Choroid plexus epithelial cell (primary cell): ENCODE measurements at places on chromosomes 3 and 15.

DNA sequence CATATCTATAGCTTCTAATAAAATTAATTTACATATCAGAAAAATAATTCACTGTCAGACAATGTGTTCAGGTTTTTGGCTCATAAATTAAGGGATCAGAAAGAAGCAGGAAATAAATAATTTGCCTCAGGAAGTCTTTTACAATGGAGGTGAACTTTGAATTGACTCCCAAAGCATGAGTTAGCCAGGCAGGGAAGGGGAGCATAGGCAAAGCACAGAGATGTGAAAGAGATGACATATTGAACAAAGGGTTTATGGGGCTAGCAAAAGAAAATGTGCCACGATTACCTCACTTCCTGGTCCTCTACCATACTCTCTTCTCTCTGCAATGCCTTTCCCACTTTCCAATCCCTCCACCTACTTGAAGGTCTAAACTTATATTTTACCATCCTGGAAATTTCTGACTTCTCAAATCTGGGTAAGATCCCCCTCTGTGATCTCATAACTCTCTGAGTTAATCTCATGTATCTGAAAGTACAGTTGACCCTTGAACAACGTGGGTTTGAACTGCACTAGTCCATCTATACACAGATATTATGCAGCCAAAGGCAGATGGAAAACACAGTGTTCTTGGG, 4.1 kb upstream of the HEXA start:
- DNase-seq: no peak

DNA sequence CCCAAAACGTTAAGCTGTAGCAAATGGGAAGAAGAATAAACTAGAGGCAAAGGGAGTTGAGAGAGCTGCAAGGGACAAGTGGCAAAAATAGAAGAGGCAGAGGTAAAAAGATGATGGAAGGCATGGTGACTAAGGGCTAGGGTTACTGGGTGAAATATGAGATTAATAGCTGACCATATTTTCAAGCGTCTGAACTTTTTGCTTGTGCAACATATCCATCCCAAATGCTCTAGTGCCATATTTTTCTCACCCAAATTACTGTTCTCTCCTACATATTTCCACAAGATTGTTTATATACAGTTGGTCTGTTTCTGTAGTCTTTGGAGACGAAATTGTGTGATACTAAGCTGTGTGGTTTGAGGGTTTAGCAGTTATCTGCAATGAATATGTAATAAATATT, 145.5 kb downstream of the GMNC start:
- DNase-seq: no peak

- peak; percentile 76 for DNase-seq
These were observed 150.8 kb upstream of the KCNMB2 start for GRCh38 chr3:178385280-178385952.

GRCh38 chr3:181176601-181177000, 187.1 kb upstream of the DNAJC19 start:
- peak; percentile 53 for DNase-seq

DNA sequence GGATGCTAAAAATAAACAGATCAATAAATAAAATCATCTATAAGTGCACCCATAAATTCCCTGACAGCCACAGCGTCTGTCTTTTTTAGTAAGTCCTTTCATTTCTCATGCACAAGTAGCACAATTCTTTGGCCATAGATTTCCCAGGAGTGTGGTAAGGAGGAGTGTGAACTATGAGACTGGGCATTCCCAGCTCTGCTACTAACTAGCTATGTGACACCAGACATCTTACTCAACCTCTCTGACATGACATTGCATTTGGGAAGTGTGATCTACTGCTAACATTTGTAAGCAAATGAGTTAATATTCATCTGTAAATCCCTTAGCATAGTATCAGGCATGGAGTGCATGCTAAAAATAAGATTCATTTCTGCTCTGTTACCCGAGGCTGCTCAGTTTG, 301.7 kb downstream of the NTRK3 start:
- no peak for DNase-seq

- peak; percentile 84 for DNase-seq
These were observed 1.5 kb upstream of the MAPKBP1 start for GRCh38 chr15:41772720-41773331.

DNA sequence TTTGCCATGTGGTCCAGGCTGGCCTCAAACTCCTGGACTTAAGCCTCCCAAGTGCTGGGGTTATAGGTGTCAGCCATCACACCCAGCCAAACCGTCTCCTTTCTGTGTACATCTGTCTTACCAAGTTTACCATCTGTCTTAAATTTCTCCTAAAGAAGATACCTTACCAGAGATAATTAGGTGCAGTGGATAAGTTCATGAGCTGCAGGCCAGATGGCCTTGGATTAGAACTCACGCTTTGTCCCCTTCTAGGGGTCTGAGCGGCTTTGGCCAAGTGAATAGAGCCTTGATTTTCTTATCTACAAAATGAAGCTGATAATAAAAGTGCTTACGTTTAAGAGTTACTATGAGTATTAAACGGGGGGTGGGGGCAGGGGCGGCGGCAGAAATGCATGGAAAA, 103.9 kb downstream of the SUCLG2 start:
- no peak for DNase-seq

DNA sequence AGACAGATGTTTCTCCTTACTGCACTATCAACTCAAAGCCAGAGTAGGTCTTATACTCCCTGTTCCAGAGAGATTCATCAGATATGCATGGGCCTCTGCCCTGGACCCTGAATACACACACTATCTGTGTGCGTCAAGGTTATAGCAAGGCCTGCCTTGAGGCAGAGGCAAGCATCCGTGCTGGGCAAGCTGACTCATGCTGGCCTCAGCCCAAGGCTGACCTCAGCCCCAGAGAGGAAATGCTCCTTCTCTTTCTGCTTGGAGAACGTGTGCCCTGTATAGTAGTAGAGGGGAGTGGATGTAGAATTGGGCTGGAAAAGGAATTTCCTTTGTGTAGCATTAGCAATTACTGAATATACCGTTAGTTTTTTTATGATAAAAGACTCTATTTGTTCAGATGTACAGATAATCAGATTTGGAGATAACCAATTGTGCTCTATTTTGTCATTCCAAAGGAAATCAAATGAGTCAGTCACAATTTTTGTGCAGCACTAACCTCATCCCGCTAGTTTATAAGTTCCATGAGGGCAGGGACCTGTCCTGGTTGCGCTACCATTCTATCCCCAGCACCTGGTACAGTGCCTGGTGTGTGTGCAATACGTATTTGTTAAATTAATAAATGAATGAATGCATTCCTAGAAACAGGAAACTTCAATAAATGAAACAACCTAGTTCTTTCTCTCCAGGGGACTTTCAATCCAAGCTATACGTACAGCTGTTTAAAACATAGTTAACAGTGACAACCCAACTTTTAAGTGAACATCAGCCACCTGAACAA, 13.3 kb upstream of the PAQR9 start:
- DNase-seq: peak; percentile 95

DNA sequence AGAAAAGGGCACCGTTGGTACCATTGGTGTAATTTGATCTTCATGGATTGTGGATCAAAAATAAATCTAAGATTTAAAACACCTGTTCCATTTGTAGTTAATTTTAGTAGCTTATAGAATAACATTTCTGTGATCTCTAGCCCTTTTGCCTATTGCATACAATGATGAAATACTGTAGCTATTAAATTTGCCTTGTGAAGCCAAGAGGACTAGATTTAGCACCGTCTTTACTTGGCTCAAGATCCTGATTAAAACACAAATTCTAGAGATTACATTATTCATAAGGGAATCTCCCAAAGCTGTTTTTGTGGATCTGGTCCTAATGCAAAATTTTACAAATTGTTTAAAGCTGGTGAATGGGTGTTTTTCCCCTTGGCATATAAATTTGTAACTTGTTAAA, 8.2 kb downstream of the TBC1D23 start:
- peak; percentile 27 for DNase-seq

- DNase-seq: no peak
These were observed 168.2 kb downstream of the MBNL1 start for GRCh38 chr3:152436707-152437590.

- peak; percentile 41 for DNase-seq
These were observed 23.1 kb upstream of the TBL1XR1 start for GRCh38 chr3:177220136-177220974.

GRCh38 chr3:14652-15051, 181.9 kb upstream of the CHL1 start:
- no peak for DNase-seq

GRCh38 chr3:72776-73175, 123.8 kb upstream of the CHL1 start:
- DNase-seq: peak; percentile 4

DNA sequence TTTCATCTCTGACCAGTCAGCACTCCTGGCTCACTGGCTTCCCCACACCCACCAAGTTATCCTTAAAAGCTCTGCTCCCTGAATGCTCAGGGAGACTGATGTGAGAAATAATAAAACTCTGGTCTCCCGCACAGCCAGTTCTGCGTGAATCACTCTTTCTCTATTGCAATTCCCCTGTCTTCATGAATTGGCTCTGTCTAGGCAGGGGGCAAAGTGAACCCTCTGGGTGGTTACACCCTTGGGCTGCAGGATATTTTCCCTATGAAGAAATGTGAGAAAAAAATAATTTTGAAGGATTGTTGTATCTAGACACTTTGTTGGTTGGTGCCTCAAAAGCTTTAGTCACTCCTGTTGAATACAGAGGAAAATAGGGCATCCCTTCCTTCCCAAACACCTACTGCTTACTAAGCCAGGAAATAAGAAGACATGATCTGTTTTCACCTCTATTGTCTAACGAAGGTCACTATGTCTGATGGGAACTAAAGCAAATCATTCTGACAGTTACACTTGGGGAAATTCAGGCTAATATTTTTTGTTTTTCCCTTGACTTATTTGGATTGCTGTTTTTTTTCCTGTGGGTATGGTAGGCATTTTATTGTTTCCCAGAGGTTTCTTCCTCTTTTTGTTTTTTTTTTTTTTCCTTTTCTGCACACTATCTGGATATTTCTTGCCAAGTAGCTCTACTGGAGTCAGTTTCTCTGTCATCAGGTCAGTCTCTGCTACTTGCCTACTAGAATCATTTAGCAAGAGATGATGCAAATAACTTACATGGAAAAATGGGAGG, 15.3 kb upstream of the TNFSF10 start:
- DNase-seq: peak; percentile 34

- DNase-seq: peak; percentile 5
These were observed 62.8 kb downstream of the ISG20 start for GRCh38 chr15:88701561-88702095.

GRCh38 chr3:33775363-33775762, 23.1 kb upstream of the PDCD6IP start:
- DNase-seq: no peak

- DNase-seq: no peak
These were observed 1.9 kb upstream of the PSMA4 start for GRCh38 chr15:78538358-78538757.

DNA sequence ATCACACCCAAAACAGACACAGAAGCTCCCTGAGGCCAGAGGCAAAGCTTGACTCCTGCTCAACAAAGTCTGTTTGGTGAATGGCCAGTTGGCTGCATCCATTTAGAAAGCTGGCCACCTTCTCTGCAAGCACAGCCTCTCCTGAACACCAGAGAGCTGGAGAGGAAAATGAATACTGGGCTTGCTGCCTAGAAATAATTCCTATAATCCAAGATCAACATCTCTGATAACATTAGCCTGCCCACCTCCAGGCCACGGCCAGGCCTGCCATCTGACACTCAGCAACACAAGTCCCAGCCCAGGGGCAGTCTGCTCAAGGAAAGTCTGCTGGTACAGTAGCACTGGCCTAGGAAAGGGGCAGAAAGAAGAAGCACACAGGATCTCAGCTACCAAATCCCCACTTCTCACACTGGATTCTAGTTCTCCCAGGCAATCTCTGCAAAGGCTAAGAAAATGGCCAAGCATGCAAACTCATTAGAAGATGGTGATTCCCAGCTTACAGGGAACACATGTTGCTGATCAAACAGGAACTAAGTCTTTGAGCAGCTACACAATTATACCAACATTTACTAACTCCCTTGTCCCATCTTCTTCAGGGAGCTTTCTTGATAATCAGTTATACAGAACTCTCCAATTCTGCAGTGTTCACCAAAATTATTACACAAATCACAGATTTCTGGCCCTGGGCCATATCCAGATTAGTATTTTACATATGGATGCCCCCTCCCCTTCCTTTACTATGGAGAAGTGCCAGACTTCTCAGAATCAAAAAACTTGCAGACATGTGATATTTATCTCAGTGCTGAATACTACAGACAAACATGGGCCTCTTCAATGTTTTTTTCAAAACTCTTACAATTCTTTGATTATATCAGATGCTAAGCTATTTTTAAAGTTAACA, 9.9 kb downstream of the TBC1D2B start:
- no peak for DNase-seq

DNA sequence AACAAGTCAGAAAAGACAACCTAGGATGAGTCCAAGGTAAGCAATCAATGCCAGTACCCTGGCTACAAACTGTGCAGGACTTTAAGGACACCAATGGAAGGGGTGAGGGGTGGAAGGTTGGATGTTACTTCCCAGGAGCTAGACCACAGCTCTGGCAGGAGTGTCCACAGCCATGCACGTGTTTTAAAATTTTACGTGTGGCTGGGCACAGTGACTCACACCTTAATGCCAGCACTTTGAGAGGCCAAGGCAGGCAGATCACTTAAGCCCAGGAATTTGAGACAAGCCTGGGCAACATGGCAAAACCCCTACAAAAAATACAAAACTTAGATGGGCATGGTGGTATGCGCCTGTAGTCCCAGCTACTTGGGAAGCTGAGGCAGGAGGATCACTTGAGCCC, 14.7 kb upstream of the HDC start:
- DNase-seq: no peak

DNA sequence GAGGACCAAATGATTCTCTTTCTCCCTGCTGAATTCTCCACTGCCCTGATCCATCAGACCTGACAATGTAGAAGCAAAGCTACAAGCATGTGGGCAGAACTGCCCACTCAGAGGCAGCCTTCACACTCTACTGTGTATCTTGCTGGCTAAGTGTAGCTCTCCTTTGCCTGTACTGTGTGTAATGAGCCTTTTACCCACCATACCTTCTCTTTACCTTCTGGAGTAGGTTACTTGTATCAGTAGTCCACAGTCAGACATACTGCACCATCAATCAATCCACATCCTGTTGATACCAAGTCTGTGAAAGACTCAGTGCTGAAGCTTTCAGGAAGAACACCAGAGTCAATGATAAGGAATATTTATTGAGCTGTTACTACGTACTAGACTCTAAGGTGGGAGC, 440.7 kb upstream of the ARHGEF26 start:
- no peak for DNase-seq

DNA sequence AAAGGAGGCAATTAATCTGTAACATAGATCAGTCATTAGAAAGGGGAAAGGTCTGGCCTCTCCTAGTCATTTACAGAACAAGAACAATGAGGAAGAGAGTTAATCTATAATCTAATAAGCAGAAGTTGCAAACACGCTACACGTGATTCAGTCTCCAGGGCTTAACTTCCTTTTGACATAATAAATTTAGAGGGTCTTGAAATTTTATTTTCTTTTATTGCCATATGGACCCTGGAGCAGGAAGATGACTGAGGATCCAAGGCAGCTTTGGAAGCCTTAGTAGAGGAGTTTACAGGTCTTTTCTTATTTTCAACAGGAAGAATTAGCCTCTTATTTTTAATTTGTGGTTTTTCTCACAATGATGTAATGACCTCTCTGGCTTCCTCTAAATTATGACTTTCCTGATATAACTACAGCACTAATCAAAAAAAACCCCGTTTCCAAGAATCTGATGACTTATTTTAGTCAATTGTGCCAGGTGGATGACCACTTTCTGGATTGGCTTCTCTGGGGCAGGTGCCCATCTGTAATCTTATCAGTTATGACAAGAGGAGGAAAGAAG, 32.2 kb downstream of the ADGRG7 start:
- DNase-seq: no peak
